ENCODE measurements at places on chromosomes 3 and 15.

GRCh38 chr15:63276342-63277037, 915 bp upstream of the APH1B start:
- no peak for DNase-seq

DNA sequence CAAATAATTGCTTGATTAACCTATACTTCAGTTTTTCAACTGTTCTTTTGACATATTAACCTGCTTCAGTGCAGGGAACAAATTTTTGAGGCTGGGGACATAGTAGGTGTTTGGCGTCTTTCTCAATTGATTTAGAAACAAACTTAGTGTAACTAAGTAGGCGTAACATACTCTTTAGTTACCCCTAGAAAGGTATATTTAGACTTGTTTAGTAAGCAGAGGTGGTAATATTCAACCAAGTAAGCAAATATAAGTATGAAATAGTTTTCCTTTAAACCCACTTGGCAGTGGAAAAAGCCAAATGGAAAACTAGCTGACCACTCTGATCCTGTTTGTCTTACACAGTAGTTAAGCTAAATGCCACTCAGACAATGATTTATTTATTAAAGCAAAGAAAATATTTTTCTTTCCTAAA, 113.2 kb downstream of the MBNL1 start:
- DNase-seq = no peak

GRCh38 chr3:72591522-72592421, 256.5 kb downstream of the SHQ1 start:
- DNase-seq = peak; percentile 68

DNA sequence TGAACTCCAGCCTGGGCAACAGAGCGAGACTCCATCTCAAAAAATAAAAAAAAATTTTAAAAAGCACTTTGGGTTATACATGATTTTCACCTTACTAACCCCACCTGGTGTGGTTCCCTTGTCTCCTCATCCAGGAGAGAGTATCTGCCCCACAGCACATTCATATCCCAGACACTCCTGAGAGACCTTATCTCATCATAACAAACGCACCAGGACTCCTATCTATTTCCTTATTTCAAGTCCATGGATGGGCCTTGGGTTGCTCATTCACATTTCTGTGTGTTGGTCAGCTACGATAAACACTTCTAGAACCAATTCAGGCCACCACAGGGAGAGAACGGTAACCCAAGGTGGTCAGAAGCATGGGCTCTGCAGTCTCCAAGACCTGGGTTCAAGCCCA, 88.6 kb upstream of the SPATA12 start:
- no peak for DNase-seq

- no peak for DNase-seq
These were observed 93.7 kb downstream of the NFKBIZ start for GRCh38 chr3:101943029-101943428.

DNA sequence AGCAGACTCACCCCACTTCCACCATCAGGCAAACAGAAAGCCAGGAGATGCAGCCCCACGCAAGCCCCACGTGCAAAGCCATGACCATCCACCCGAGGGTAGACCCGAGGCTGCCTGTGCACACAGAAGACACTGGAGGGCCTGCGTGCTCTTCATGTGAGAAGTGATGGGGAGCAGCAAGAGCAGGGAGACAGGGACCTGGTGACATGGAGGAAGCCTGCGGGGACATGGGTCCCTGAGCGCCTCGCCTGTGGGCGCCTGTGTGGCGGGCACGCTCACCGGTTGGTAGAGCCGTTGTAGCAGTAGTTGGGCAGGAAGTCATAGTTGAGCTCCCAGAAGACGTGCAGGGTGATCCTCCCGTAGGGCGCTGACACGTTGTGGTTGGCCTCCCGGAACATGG, 65.0 kb downstream of the NIPA2 start:
- DNase-seq = no peak

DNA sequence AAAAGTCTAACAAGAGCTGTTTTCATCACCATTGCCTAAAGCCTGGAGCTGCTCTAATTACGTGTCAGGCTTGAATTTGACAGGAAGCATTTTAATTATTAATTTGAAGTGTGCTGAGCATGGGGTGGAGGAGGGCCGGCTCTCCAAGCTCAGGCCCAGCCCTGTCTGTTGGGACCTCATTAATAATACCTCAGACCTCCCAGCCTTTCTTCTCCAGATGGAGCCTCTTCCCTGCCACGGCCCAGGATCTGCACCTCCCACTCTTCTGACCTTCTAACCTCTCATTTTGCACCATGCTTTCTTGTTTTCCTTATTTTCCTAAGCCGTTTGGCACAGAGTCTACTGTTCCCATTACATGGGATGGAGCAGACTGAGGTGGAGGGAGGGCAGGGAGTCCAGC, 30.0 kb downstream of the INSYN1 start:
- no peak for DNase-seq

Measured in neuronal stem cell (in vitro differentiated cells).